ENCODE measurements at places on chromosomes 12 and 14.
A peak's percentile ranks its signal among the peaks of the same experiment; 100 is the strongest.

GRCh38 chr12:113766131-113766878 is 199.8 kb downstream of the RBM19 start:
- no peak for DNase-seq

GRCh38 chr14:106790189-106791036 is 1264.0 kb downstream of the TMEM121 start:
- peak; percentile 50 for DNase-seq

DNA sequence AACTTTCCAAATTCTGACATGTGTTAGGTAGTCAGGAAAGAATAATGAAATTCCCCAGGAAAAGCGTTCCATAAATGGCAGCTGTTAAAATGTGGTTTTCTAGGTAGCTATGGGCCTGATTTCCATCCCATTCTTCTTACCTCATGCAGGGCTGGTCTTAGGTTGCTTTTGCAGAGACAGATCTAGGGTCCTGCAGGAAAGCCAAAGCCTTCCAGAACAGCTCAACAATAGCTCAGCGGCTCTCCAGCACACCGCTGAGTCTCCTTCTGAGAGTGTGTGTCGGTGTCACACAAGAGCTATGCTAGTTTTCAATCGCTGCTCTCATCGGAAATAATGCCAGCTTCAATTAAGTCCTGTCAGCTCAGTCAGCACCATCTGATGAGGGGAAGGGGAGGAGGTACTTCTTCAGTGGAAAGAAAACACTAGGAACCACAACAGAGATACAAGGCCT is 106.7 kb downstream of the TMEM30B start:
- no peak for DNase-seq

DNA sequence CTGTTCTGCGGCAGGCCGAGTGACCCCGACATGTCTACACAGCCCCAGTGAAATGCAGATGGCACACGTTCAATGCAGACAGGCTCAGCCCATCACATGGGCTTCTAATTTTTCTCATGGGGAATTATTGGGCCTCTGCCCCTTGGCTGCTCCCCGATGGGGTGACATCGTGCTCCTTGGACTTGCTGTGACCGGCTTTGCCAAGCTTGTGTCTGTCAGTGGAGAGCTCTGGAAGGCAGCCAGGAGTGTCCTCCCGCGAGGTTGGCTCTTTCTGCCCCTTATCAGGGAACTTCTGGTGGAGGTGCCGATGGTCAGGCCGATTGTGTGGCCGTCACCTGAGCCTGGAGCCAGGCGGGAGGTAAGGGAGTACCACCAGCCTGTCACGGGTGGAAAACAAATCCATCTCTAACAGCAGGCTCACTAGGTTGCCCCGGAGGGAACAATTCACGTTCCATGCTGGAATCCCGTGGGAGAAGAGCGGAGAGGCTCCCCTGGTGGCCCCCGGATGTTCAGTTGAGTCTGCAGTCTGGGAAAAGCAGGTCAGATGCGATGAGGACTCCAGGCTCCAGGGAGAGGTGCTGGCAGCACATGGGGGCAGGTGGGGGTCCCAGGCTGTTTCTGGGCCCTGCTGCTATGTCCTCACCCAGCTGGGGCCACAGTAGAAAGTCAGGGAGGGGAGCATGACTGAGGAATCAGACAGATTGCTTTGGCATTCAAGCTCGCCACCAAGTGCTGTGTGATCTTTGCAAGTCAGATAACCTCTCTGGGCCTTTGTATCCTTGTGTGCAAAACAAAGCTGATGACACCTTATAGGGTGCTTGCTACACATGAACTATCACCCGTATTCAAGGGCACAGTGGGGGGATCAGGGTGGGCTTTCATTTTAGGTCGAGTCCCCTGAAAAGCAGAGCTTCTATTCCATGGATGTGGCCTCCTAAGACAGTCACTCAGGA is 43.2 kb upstream of the EML1 start:
- no peak for DNase-seq

GRCh38 chr12:2641761-2642160 is 153.0 kb upstream of the FKBP4 start:
- DNase-seq, result no peak

- no peak for DNase-seq
These were observed 571 bp downstream of the CPNE6 start for GRCh38 chr14:24071836-24072430.

GRCh38 chr14:101820283-101820798 is 58.8 kb downstream of the PPP2R5C start:
- DNase-seq, result no peak

DNA sequence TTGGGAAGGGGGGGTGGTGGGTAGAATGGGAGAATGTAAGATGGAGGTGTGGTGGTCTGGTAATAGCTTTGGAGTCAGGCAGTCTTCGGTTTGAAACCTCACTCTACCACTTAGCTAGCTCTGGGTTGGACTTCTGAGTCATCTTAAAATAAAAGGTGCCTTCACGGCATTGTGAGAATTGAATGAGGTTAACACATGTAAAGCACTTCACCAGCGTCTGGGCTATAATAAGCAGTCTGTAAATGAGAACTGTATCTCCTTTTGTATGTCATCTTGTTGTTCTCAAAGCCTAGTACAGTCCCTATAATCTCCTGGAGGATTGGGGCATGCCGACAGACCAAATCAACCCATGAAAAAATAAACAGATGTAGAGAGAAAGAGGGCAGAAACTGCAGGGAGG is 11.2 kb downstream of the C2CD5 start:
- DNase-seq, result no peak

GRCh38 chr12:2624543-2625288 is 170.1 kb upstream of the FKBP4 start:
- DNase-seq, result no peak

DNA sequence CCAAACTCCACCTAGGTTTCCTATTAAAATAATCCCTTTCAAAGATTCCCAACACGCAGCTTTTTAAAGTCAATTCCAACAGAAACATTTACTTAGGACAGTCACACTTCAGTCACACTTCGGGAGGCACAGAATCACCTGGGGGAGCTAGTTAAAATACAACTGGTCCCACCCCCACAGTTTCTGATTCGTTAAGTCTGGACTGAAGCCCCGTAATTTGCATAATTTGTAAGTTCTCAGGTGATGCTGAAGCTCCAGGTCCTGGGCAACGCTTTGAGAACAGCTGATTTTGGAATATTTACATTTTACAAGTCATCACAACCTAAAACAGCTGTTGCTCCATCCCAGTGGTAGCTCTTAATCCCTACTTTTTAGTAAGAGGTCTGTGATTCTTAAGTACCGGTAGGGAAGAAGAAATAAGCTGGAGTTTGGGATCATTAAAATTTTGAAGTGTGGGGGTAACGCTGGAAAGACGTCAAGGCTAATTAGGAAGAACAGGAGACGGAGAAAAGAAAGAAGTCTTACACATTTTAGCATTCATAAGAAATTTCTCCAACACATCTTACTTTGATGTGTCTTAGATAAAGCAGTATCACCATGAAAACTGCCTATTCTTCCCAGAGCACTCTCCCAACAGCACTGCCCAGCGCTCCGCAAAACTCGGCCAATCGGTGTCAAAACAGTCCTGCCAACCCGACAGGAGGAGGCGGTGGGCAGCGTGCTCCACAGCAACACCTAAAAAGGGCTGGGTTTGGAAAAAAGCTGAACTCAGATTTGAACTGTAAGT is 1.1 kb downstream of the IPO8 start:
- no peak for DNase-seq

DNA sequence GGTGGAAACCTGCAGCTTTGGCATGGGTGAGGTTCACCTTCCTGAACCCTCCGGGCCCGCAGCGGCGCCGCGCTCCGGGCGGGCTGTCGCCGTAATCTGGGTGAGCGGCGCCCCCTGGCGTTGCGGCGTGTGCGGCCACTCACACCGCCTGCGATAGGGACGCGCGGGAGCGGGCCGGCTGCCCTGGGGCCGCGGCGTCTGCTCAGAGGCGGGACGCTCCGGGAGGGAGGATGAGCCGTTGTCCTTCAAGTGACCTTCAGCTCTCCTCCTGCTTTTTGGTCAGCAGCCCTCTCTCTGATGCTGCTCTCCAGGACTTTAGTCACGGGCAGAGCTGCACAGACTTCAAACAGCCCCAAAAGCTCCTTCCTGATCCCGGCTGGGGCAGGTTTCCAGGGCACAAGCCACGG is 211.7 kb upstream of the FKBP4 start:
- no peak for DNase-seq

DNA sequence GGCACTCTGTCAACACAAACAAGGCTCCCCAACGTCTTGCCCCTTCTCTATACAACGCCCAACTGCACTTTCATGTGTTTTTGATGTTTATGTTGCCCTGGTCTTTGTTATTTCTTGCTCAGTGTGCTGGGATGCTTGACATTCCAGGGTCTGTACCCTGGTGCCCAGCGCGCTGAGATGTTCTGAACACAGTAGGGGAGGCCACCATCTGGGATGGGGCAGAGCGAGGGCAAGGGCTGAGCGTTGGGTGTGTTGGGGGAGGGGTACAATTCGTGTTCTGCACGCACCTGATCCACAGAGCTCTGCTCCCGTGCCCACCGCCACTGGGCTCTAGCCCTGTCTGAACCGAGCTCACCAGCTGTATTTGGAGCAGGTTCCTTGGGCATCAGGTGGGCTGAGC is 52.9 kb downstream of the ISCA2 start:
- DNase-seq, result no peak

DNA sequence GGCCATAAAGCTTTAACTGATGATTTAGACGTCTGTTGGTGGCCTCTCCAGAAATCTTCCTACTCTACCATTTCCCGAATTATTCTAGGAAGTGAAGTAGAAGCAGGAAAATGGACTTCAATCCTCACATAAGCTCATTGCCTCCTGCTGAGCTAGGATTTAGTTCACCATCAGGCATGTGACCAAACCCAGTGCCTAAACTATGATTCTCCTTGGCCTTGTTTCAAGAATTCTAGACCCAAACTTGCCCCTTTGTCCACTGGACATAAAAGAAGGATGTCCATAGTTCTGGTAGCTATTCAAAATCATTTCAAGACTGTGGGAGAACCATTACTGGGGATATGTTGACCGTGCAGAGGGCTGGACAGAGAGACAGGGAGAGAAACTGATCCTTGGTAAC is 105.8 kb downstream of the C12orf50 start:
- DNase-seq, result no peak

- DNase-seq, result no peak
These were observed 369.3 kb upstream of the DCN start for GRCh38 chr12:91551927-91552326.

DNA sequence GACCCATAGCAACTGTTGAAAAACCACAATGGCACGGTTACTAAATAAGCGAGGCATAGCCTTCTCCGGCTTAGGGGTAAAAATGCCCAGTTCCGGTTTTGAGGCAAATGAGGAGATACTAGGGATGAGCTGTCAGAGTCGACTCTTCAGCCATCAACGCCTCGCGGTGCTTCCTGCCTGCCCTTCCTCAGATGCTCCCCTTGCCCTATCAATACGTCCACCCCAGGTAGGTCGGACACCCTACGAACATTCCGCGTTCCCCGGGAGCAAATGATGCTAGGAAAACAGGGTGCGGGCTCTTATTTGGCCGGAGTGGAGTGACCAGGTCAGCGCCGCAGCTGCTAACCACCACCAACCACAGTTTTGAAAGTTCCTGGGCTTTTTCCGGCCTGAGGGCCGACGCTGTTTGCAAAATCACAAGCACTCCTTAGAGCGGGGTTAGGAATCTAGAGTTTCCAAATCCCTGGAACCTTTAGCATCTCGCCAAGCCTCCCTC is 1.2 kb downstream of the SRSF9 start:
- no peak for DNase-seq

DNA sequence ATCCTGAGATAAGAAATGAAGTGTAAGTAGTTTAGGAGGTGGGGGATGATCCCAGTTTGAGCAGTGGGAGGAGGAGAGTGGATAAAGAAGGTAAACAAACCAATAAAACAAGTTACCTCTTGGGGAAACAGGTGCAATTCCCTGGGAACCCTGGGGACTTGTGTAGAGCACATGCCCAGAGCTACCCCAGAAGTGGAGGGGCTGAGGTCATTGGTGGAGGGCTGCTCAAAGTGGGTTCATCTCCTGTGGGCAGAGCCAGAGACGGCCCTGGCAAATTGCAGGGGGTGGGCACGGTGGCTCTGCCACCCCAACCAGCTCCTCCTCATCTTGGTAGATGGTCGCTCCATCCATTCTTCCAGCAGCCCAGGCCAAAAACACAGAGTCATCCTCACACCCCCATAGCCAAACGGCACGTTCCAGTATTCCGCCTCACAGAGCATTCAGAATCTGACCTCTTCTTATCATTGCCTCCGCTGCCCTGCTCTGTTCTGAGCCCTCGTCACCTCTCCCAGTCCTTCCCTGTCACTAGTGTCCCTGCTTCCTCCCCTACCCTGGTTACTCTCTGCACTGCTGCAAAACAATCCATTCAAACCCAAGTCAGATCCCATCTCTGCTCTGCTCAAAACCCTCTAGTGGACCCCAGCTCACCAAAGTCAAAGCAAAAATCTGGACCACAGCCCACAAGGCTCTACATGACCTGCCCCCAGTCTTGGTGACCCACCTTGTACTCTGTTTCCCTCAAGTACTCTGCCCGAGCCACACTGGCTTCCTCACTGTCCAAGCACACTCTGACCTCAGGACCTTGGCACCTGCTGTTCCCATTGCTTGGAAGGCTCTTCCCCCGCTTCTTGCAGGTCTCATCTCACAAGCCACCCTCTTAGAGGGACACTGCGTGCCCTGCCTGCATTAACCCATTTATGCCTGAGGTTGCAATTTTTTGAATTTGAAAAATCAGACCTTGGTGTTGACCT is 5.5 kb downstream of the CYP46A1 start:
- DNase-seq, result no peak
